ENCODE measurements at places on chromosomes 1 and 21.
A peak's percentile ranks its signal among the peaks of the same experiment; 100 is the strongest.

DNA sequence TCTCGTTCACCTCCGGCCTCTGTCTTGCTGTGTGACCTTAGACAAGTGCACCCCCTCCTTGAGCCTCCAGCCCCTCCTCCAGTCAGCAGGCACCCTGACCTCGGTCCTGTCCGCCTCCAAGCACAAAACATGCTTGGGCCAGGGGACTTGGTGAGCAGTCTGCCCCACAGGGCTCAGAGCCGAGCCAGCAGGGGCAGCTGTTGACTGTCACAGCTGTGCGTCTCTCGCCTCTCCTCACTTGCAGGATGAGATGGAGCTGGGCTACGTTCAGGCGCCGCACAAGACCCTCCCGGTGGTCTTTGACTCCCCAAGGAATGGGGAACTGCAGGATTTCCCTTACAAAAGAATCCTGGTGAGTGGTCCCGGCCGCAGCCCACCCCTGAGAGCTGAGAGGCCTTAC lies 24.2 kb downstream of the PADI3 start:
- DNase-seq: no peak

- DNase-seq: no peak
These were observed 11.3 kb downstream of the LDLRAD2 start for GRCh38 chr1:21823206-21823979.

DNA sequence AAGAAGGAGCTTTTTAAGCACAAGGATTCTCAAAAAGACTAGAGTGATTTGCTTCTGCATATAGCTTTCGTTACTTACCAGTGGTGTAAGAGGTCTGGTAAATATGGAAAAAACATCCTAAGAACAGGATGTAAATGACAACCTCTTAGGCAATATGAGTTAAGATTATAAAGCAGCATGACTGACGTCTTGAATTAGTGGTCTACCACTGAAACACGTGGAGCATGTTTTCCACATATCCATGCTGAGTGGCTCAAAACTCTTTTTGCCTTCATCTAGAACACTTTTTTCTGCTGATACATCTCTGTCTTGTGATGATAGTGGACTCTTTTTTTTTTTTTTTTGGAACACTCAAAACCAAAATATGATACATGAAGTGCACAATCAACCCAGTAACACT lies 44.6 kb downstream of the RCAN1 start:
- DNase-seq: no peak

GRCh38 chr1:205709640-205710039 lies 29.3 kb upstream of the SLC45A3 start:
- DNase-seq: no peak

GRCh38 chr1:95701450-95702173 lies 467.6 kb downstream of the RWDD3 start:
- no peak for DNase-seq

DNA sequence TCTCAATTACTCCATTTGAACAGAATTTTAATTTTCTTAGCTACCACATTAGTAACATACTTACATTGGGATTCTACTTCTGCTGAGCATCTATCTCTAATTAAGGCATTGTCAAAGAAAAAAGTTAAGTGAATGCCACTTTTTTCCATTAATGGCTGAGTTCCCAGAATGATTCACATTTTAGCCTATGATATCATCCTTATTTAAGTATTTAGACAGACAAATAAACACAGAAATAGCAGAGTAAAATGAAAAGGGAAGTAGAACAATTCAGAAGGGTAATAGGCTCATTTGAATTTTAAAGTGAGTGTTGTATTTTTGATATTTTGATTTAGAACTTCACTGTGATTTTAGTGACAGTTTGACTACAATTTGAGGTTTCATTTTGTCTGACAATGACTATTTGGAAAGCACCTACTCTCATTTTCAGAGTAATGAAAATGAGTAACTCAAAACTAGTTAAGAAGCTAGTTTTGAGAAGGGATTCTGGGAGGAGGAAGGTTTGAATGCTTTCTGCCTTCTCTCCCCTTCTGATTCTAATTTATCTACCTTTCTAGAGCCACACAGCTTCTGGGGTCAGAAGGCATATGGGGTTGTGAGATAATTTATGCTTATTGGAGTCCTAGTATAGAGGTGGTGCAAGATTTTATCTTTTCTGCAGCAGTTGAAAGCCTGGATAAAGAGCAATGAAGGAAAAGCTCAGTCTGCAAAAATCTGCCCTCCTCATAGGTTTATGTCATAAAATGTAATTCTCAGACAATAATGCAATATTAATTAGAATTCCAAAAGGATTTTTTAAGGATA lies 15.5 kb downstream of the LYPLAL1 start:
- peak; percentile 52 for DNase-seq

GRCh38 chr1:168867941-168868634 lies 139.1 kb upstream of the DPT start:
- no peak for DNase-seq

GRCh38 chr21:42440187-42440792 lies 36.6 kb downstream of the UBASH3A start:
- no peak for DNase-seq

DNA sequence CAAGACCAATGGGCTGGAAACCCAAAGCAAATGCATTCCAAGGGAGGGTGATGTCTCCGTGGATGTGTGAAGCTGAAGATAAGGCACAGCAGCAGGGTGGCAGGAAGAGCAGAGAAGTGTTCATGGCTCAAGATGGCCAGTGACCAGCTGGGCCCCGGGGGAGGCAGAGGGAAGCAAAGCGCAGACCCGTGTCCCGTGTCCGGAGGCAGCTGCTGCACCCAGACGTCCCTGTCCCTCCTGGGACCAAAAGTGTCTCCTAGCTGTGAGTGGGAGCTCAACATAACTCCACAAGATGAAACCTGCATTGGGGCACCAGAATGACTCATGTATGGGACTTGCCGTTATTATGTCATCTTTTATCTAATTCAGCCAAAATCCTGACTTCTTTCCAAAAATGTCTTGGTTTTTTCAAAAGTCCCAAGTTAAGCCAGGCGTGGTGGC lies 118.2 kb downstream of the RIPK4 start:
- no peak for DNase-seq
